ENCODE measurements at places on chromosomes 12 and 14.
A peak's percentile ranks its signal among the peaks of the same experiment; 100 is the strongest.

DNA sequence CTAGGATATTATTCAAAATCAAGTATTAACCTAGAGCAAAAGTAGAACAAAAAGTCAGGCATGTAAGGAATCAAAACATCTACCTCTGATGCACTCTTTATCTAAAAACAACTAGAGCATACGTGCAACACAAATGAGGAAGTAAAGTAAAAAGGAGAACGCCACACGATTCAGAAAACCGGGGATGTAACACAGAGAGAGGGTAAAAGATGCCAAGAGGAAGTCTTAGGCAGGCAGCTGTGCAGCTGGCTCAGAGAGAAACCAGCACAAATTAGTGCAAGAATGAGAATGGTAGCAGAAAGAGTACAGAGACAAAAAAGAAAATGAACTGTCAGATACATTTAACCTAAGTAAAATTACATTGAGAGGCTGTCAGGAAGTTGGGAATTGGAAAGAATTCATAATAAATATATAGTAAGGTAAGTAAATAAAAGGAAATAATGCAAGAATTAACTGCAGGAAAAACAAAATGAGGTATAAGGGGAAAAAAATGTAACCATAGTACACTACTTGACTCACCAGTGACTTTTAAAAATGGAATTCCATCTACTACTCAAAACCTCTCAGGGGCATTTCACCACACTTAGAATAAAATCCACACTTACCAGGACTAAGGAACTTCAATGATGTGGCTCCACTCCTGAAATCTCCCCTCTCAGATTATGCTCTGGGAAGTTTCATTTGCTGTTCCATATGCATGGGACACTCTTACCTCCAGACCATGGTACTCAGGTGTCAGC, 17.1 kb downstream of the BCAT1 start:
- DNase-seq, result no peak

- peak; percentile 2 for DNase-seq
These were observed 35.1 kb downstream of the TMBIM6 start for GRCh38 chr12:49776413-49776812.

GRCh38 chr14:21087294-21088091, 11.0 kb downstream of the ZNF219 start:
- peak; percentile 71 for DNase-seq

- DNase-seq, result no peak
These were observed 155.7 kb upstream of the ATXN7L3B start for GRCh38 chr12:74381958-74382357.

DNA sequence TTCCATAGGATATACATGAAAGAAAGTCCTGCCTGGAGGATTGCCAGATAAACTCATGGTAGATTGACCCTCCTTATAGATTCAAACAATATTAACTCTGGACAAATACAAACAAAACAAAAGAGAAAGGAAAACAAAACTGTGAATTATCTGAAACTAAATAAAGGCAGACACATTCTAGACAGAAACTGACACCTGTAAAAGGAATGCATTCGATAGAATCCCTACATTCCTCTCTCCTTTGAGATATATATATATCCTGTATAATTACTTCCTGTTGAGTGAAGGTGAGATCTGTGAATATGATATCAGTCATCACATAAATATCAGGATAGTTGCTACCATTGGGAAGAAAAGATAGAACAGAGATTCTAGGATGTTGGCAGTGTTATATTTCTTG, 948.4 kb upstream of the ATXN7L3B start:
- DNase-seq, result no peak

DNA sequence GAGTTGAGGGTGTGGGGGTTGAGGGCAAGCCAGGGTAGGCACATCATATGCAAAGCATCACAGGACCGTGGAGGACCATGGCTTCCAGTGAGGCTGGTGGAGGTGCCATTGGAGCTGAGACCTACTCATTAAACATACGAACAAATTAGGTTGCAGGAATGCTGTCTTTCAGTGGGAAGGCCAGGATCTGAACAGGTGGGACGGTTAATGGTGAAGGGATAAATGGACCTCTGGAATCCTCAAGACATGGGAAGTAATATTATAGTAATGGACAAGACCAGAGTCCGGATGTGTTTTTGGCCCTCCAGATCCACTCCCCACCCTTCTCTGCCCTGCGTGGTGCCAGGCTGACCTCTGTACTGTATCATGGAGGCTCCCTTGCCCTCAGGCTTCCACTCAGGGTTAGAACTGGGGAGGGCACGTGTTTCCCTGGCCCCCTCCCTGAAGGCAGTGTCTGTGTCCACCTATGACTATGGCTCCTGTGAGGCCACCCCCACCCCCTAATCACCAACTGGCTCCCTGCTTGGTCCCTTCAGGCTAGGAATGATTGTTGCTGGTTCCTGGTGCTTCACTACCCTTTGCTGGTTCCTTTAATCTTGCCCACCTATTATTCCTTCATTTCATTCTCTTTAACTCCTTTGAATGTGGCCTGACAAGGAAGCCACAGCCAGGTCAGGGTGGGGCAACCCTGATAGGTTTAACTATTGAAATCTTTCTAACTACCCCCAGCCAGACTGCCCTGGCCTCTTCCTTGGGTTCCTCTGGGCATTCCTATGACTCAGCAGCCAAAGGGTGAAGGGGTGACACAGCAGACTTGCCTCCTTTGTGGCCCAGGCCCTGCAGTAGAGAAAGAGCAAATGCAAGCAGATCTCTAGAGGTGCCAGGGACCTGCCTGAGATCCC, 10.7 kb downstream of the DHRS2 start:
- no peak for DNase-seq

All from NCI-H1105 treated with DMSO at 0.1 percent for 48 hours (cell line).